Activated naive CD4-positive, alpha-beta T cell treated with anti-CD3 and anti-CD28 coated beads, Interleukin-2, amount 50 U/mL, for 16 hours (primary cell): ENCODE measurements at places on chromosomes 5 and 9.

- no peak for DNase-seq
These were observed 1424.5 kb upstream of the NUDT12 start for GRCh38 chr5:104987074-104987473.

DNA sequence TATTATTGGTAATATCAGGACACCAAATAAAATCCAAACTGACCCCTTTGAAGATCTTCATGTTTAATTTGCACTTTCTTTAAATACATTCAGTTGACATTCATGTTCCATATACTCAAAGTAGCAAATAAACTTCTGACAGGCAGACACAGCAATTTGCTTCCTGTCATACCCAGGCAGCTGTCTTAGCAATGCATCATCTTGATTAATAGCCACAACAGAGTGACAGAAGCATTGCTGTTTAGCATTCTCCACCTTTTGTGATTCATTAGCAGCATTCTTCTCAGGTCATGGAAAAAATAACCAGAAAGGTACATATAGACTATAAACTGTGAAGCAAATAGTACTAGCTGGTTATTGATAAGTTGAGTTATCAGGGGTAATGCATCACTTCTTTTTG lies 366.8 kb downstream of the CYLC2 start:
- DNase-seq: no peak

- no peak for DNase-seq
These were observed 536.6 kb downstream of the PDE4D start for GRCh38 chr5:59356813-59357380.

DNA sequence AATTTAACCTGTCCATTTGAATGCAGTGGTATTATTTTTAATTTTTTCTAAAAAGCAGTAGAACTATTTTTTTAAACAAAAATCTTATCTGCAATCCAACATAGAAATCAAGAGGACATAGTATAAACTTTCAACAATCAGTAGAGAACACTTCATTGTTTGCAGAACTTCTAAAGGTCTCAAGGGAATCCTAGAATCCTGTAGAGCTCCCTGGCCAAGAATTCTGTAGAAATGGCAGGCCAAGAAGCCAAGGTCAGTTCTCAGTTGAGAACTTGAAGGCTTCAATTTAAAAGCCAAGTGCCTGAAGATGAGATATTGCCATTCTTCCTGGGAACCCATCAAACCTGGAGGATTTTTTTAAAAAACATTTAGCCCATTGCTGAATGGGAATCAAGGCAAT lies 199.2 kb upstream of the KLF4 start:
- DNase-seq: no peak

GRCh38 chr9:115672477-115673316 lies 480.9 kb upstream of the PAPPA start:
- DNase-seq: no peak

DNA sequence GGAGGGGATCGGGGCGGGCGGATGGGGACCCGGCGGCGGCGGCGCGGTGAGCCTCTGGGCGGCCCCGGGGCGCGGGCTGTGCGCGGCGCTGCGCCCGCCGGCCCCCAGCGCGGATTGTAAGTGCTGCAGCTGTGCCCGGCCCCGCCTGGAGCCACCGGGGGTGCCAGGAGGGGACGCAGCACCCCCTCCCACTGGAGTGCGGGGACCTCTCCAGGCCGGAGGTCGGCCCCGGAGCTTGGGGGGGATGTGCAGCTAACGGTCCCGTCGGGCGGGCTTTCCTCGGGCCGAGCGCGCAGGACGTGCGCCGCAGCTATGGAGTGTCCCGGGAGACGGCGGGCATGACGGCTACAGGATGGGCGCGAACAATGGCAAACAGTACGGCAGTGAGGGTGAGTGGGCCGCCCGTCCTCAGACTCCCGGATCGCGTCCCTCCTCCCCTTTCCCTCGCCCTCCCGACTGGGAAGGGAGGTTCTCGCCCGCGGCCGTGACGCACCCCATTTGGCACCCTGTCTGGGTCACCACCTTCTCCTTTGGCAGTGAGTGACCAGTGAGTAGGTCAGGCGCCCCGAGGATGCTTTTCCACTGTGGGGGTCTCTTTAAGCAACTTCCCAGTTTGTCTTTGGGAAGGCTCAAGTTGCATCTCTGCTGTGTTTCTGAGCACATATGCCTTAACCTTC lies 483 bp downstream of the FBXL7 start:
- DNase-seq: no peak

GRCh38 chr5:73818357-73818756 lies 192.4 kb downstream of the ARHGEF28 start:
- DNase-seq: no peak

- DNase-seq: no peak
These were observed 26.9 kb downstream of the TICAM2 start for GRCh38 chr5:115575167-115576070.

- DNase-seq: no peak
These were observed 46.1 kb downstream of the TNFSF15 start for GRCh38 chr9:114759512-114760341.

- DNase-seq: no peak
These were observed 11.1 kb upstream of the TTC23L start for GRCh38 chr5:34827588-34828506.

DNA sequence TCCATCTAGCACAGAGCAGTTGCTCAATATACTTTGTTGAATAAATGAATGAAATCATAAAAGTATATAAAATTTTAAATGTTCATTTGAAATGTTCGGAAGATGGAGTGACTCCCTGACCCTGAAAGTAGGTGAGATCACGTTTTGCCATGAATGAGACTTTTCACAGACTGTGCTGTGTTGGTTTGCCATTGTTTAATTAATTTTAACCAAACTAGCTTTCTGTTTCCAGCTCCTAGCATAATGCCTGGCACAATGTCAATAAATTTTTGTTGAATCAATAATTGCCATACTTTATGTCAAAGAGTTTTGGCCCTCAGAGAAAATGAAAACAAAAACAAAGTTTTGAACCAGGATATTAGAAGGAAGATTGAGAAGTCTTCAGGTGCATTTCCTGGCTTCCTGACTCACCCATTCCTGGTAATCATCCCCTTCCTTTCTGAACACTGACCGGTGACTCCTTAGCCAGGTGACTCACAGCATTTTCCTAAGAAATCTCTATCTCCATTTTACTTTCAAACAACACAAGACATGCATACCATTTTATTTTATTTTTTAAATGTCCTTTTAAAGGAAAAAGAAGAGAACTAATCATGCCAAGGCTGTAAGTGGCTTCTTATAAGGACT lies 15.1 kb downstream of the SLC28A3 start:
- no peak for DNase-seq

GRCh38 chr5:7714697-7715096 lies 136.2 kb downstream of the CFAP90 start:
- DNase-seq: no peak

DNA sequence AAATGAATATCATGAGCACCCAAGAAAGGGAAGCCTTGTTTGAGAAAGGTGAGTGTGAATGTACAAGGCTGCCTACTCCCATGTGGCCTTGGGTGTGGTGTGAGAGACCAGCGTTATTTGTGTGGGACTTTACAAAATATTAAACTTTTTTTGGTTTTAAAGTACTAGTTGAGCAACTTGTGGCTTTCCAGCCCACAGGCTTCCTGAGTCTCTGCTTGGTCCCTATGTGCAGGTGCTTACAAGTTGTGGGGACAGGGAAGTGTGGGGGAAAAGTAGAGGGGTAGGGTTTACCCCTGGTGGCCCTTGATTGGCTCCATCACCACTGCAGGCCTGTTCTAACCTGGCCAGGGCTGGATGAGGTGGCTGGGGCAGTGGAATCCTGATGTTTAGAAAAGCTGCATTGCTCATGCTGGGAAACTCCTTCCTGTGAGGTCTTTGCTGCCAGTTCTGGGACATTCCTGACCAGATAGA lies 19.7 kb downstream of the PTTG1 start:
- no peak for DNase-seq

GRCh38 chr9:91915524-91916263 lies 34.3 kb downstream of the ROR2 start:
- DNase-seq: no peak

GRCh38 chr9:125878164-125878631 lies 131.0 kb downstream of the PBX3 start:
- no peak for DNase-seq

GRCh38 chr9:107938801-107939386 lies 449.3 kb upstream of the KLF4 start:
- DNase-seq: no peak

DNA sequence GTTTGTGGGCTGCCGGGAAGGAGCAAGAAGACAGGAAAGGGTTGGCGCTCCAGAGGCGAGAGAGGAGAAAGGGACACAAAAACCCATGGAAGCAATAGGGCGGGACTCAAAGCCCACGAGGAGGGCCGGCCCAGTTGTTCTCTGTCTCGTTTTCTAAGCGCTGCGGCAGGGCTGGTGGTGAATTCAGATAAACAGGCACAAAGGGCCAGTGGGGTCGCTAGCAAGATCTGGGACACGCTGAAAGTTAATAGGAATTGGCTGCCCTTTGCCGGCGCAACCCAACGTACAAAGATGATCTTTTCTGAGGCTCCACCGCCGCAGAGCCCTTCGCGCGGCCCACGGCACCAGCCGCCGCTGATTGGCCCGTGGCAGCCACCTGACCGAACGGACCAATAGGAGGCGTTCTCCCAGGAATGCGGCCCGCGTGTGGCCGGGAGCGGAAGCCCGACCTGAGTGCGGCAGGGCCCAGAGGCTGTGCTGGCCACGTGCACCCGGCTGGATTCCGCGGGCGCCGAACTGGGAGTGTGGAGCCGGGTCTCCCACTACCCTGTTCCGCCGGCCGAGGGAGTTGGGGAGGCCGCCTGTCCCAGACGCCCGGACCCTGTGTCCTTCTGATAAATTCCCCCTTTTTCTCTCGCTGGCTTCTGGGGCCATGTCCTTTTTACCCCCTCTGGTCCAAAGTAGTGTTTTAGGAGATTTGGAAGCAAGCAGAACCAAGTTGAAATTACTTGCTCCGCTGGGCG lies 16.8 kb upstream of the NSD1 start:
- DNase-seq: peak; percentile 84

GRCh38 chr5:34483442-34484033 lies 172.6 kb upstream of the RAI14 start:
- DNase-seq: no peak

GRCh38 chr5:176687881-176688280 lies 40.6 kb downstream of the TSPAN17 start:
- DNase-seq: no peak

- no peak for DNase-seq
These were observed 129.6 kb upstream of the ZNF618 start for GRCh38 chr9:113746486-113746885.

- DNase-seq: no peak
These were observed 159.8 kb upstream of the KLF9 start for GRCh38 chr9:70574151-70574837.

DNA sequence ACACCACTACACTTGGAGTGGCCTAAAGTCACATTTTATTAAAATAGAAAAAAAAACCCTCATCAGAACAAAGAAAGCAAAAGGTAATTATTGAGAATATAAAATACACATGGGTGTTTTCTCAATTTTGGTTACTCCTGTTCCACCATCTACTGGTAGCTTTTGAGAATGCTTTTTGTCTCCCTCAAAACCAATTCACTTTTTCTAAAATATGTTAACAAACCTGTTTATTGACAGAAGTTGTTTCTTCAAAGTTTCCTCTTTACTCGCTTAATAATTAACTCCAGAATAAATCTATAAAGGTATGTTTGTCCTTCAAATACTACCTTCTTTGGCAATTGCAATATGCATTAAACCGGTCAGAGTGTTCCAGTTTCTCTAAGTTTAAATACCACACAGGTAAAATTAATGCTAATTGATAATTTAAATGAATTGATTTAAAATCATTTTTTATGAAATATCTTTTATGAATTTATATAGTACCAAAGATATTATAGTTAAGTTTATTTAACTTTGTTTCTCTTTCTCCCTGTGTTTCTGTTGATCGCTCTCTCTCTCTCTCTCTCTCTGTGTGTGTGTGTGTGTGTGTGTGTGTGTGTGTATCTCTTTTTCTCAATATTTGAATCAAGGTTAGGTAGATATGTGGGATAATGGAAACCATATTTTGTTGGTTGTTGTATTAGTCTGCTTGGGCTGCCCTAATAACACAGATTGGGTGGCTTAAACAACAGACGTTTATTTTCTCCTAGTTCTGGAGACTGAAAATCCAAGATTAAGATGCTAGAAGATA lies 487.4 kb downstream of the PRDM9 start:
- DNase-seq: no peak

DNA sequence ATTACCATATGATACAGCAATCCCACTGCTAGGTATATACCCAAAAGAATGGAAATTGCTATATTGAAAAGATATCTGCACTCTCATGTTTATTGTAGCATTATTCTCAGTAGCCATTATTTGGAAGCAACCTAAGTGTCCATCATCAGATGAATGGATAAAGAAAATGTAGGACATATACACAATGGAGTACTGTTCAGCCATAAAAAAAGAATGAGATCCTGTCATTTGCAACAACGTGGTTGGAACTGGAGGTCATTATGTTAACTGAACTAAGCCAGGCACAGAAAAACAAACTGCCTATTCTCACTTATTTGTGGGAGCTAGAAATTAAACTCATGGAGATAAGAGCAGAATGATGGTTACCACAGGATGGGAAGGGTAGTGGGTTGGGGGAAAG lies 63.1 kb upstream of the TTC23L start:
- DNase-seq: no peak

DNA sequence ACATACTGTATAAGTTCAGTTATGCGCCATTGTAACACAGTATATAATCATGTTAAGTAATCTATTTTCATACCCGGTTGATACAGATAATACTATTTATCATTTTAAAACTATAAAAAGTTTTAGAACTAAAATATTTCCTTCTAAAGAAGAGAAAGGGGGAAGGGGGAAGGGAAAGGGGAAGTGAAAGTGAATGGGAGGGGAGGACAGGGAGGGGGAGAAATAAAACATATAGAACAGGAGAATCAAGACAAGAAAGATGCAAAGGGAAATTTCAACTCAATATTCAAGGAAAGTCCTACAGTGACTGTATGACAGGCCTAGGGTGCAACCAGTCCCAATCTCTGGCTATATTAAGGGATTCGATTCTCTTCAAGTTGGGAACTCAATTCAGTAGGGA lies 1278.8 kb downstream of the MAT2B start:
- no peak for DNase-seq

DNA sequence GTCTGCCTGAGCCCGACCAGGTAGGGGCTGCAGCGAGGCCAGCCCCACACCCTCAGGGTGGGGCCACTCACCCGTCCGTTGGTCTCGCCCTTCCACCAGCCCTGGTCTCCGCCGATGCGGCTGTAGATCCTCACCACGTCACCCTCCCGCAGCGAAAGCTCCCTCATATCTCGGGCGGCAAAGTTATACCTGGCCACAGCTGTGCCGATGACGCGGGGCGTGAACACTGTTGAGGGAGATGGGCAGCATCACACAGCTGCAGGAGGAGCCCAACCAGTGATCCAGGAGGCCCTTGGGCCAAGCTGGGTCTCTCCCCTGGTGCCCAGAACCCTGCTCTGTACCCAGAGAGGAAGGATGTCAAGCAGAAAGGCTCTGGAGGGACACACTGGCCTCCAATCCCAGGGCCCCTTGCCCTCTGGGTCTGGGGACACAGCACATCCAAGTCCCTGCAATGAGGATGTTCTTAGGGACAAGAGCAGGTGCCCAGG lies 30.3 kb upstream of the SARDH start:
- no peak for DNase-seq

- DNase-seq: no peak
These were observed 33.6 kb upstream of the NSMF start for GRCh38 chr9:137492464-137493363.

GRCh38 chr5:39405083-39405843 lies 19.5 kb downstream of the DAB2 start:
- DNase-seq: no peak

- no peak for DNase-seq
These were observed 128.4 kb downstream of the PARP8 start for GRCh38 chr5:50794812-50795211.
